Osteocyte (in vitro differentiated cells): ENCODE measurements at places on chromosomes 7 and 10. TPM values are rescaled to one million over a fixed set of nuclear protein-coding genes. Genes with fewer than 3 reads are reported as not detected.

Gene KBTBD2
- total RNA-seq = 33.9 and 36.5 TPM in 2 replicates

DNA sequence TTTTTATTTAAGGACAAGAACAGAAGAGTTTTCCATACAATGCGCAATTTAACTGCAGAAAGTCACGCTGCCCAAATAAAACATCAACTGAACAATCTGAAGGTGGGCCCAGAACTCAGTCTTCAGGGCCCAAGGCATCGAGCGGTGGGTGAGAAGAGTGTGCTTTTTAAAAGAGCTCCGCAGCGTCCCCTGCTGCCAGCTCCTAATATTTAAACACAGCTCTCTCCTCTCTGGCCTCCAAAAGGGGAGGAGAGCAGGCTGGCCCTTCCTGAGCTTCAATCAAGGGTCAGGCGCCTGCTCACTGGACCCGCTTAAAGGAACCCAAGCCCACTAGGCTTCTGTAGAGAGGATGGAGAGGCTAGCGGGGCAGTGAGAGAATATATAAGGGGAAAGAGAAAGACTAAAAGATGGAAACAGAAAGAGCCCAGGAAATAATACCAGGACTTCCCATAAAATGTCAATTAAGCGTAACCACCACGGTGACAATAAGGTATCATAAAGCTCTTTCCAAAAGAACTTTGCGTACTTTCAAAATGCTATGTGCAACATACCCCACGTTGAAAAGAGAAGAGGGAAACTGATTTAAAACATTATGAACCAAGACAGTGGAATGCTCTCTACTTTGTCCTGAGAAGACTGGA, 2.8 kb downstream of the FAM53B start:
- H3K27me3 ChIP-seq = no peaks in the 10 kb centered on the region
- H3K27ac ChIP-seq = peak overlapping the region; percentile 55
- DNase-seq = no peak
- H3K36me3 ChIP-seq = no peaks in the 10 kb centered on the region

DNA sequence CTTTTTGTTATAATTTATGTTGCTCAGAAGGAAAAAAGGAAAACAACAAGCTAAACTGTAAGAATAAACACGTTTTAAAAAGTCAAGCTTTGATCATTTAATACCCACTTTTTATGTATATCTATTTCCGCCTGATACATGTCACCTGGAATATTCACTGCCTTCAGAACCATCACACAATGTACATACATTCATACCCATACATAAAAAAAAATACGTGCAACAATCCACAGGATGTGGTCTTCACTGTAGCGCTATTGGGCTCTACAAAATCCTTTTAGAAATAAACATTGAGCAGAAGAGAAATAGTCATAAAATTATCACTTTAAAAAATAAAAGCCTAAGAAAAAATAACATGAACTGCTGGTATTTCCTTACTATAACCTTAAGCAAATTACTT, 1078.9 kb upstream of the LRRTM3 start:
- no peaks in the 10 kb centered on the region for H3K36me3 ChIP-seq
- H3K4me1 ChIP-seq = peaks cover 3% of the 10 kb centered on the region
- no peak overlapping the region for H3K27ac ChIP-seq

Gene UPK3B
- total RNA-seq = 1.5 and 2.2 TPM in 2 replicates

GRCh38 chr10:43227911-43228782, 38.7 kb downstream of the RASGEF1A start:
- peak; percentile 82 for DNase-seq
- peaks cover 5% of the 10 kb centered on the region for H3K4me1 ChIP-seq
- H3K27ac ChIP-seq = no peak overlapping the region
- H3K27me3 ChIP-seq = peaks cover 67% of the 10 kb centered on the region
- H3K36me3 ChIP-seq = no peaks in the 10 kb centered on the region
- no peak overlapping the region for H3K4me3 ChIP-seq

DNA sequence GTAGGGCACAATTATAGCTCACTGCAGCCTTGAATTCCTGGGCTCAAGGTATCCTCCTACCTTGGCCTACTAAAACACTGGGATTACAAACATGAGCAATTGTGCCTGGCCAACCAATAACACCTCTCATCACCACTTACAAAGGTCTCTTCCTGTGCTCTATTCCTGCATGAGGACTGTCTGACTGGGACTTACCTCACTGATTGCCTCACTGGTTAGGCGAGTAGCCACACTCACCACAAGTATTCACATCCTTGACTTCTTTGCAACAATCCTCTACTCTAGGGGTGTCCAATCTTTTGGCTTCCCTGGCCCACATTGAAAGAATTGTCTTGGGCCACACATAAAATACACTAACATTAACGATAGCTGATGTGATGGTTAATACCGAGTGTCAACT, 22.6 kb upstream of the PDIA4 start:
- H3K4me3 ChIP-seq = no peak overlapping the region
- H3K36me3 ChIP-seq = no peaks in the 10 kb centered on the region
- no peak overlapping the region for H3K27ac ChIP-seq
- peaks cover 7% of the 10 kb centered on the region for H3K27me3 ChIP-seq
- H3K4me1 ChIP-seq = no peaks in the 10 kb centered on the region

DNA sequence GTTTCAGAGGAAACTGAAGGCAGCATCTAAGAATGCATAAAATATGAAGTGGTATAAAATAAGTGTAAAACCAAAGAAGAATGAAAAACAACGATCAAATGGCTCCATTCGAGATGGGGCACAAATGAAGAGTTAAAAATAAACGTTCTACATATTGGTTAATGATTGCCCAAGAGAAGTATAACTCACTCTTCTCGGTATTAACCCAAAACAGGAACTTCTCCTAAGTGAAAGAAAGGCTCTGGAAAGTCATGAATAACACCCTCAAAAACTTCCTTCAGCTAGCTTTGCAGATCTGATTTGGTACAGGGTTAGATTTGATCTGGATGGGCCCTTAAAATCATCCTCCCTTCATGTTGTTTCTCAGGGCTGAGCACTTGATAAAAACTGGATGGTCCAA, 94.3 kb upstream of the ADO start:
- H3K27ac ChIP-seq = no peak overlapping the region
- H3K27me3 ChIP-seq = peaks cover 22% of the 10 kb centered on the region
- no peaks in the 10 kb centered on the region for H3K4me1 ChIP-seq
- H3K36me3 ChIP-seq = no peaks in the 10 kb centered on the region
- no peak overlapping the region for H3K4me3 ChIP-seq

GRCh38 chr7:4837803-4838625, 23.8 kb downstream of the PAPOLB start:
- H3K36me3 ChIP-seq = no peaks in the 10 kb centered on the region
- no peak overlapping the region for H3K4me3 ChIP-seq
- H3K4me1 ChIP-seq = peaks cover 6% of the 10 kb centered on the region
- H3K27ac ChIP-seq = no peak overlapping the region
- no peak for DNase-seq
- no peaks in the 10 kb centered on the region for H3K27me3 ChIP-seq

Gene ANKRD22
- total RNA-seq = not detected in 2 replicates
